ENCODE measurements at places on chromosomes 13 and 19. TPM values are rescaled to one million over a fixed set of nuclear protein-coding genes. Genes with fewer than 3 reads are reported as not detected.
A peak's percentile ranks its signal among the peaks of the same experiment; 100 is the strongest.

DNA sequence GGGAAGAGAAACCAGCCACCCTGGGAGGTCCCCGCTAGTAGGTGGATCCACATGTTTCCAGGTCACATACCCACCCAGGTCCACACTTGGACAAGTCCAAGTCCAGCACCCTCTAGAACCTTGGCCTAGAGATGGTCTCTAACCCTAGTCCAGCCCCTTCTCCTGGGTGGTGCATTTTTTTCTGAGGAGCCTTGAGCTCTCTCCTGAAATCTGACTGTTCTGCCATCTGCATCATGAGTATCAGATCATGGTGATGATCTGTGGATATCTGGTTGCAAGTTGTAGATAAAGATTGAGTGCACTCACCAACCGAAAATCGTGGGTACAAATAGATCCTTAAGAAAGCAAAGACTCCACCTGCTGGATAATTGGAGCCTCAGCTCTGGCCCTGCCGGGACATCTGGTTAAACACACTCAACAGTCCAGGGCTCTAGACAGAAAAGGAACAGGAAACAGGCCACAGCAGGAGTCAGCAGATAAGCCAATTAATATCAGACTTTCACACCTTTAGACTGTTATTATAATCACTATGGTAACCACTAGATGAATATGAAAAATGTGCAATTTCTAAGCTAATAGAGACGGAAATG lies 41.1 kb downstream of the GPR12 start:
- no peak overlapping the region for H3K27ac ChIP-seq
- no peaks in the 10 kb centered on the region for H3K4me1 ChIP-seq
- H3K4me3 ChIP-seq: no peak overlapping the region
- peak; percentile 2 for DNase-seq

- no peak overlapping the region for H3K27ac ChIP-seq
- H3K4me1 ChIP-seq: no peaks in the 10 kb centered on the region
- H3K4me3 ChIP-seq: no peak overlapping the region
- H3K36me3 ChIP-seq: no peaks in the 10 kb centered on the region
- peaks cover 2% of the 10 kb centered on the region for H3K27me3 ChIP-seq
- no peak for DNase-seq
Measured at GRCh38 chr13:30752201-30752797, 17.0 kb downstream of the ALOX5AP start.

FUT1 gene
- 19.6 TPM for total RNA-seq

DNA sequence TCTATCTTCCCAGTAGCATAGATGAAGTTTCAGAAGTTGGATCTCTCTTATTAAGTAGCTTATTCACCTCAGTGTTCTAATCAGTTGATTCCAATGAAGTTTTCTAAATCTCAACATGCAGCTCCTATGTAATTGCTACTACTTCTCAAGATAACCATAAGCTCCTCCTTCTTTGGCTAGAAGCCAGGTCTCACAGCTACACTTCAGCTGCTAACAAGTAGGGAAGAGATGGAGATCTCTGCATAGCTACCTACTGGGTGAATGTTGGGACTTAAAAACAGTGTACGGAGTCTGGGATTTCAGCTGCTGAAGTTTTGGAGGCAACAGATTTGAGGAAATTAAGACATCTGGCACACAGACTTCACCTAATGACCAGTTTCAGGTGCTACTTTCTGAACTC lies 661.0 kb downstream of the SLITRK1 start:
- no peak overlapping the region for H3K27ac ChIP-seq
- no peaks in the 10 kb centered on the region for H3K4me1 ChIP-seq
- DNase-seq: no peak

ZNF528 gene
- 2.0 TPM for total RNA-seq

KLK12 gene
- total RNA-seq: not detected

PLEKHF1 gene
- total RNA-seq: 12.7 TPM

IGFL1 gene
- total RNA-seq: not detected

- no peaks in the 10 kb centered on the region for H3K27me3 ChIP-seq
- H3K27ac ChIP-seq: no peak overlapping the region
- DNase-seq: no peak
- peaks cover 2% of the 10 kb centered on the region for H3K4me1 ChIP-seq
Measured at GRCh38 chr13:49939321-49939720, 3.2 kb upstream of the SPRYD7 start.

ZNF625 gene
- 0.13 TPM for total RNA-seq

ZNF135 gene
- not detected for total RNA-seq

- H3K4me1 ChIP-seq: no peaks in the 10 kb centered on the region
- H3K36me3 ChIP-seq: no peaks in the 10 kb centered on the region
- no peak overlapping the region for H3K4me3 ChIP-seq
- no peak for DNase-seq
Measured at GRCh38 chr13:101343128-101343787, 73.0 kb downstream of the NALCN start.

- H3K27me3 ChIP-seq: no peaks in the 10 kb centered on the region
- peaks cover 27% of the 10 kb centered on the region for H3K36me3 ChIP-seq
- peaks cover 7% of the 10 kb centered on the region for H3K4me1 ChIP-seq
- H3K4me3 ChIP-seq: no peak overlapping the region
Measured at GRCh38 chr19:56145698-56146097, 4.6 kb downstream of the ZNF444 start.

DNA sequence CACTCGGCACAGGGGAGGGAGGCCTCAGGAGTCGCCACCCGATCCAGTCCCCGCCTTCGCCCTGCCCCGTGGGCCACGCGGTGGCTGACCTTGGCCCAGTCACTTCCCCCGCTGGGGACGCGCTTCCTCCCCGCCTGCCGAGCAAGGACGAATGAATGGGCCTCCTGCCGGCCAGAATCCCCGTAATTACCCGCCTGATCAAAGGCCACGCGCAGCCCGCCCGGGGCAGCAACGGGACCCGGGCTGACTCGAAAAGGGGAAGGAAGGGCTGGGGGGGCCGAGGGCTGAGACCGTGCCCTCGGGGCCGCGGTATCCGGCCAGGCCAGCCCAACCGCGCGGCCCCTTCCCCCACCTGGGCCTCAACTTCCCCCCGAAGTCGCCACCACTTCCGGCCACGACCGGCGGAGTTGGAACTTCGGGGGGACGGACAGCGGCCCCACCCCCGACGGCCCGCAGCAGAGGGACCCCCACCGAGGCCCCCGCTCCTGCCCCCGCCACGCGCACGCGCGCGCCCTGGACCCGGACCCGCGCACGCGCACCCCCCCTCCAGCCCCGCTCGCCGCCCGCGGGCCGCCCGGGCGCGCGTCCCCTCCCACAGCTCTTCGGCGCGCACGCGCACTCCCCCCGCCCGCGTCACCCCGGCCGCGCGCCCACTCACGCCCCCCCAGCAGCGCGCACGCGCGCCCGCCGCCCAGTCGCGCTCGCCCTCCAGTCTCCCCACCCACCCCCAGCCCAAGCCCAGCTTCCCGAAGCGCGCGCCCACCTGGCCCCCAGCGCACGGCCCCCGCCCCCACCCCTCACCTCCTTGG lies 520 bp downstream of the ZNF787 start:
- DNase-seq: peak; percentile 89
- peak overlapping the region; percentile 95 for H3K4me3 ChIP-seq
- H3K27me3 ChIP-seq: no peaks in the 10 kb centered on the region

- peak; percentile 15 for DNase-seq
- no peaks in the 10 kb centered on the region for H3K27me3 ChIP-seq
Measured at GRCh38 chr13:36345438-36346221, 564 bp downstream of the SPART start.

- H3K4me1 ChIP-seq: no peaks in the 10 kb centered on the region
- no peaks in the 10 kb centered on the region for H3K27me3 ChIP-seq
- no peak for DNase-seq
Measured at GRCh38 chr13:31248361-31248760, 48.6 kb downstream of the B3GLCT start.

- DNase-seq: no peak
- H3K27me3 ChIP-seq: no peaks in the 10 kb centered on the region
- H3K4me1 ChIP-seq: peaks cover 6% of the 10 kb centered on the region
- H3K27ac ChIP-seq: no peak overlapping the region
- no peaks in the 10 kb centered on the region for H3K36me3 ChIP-seq
Measured at GRCh38 chr19:2371656-2372055, 11.6 kb downstream of the TMPRSS9 start.

TEX26 gene
- total RNA-seq: not detected

DNA sequence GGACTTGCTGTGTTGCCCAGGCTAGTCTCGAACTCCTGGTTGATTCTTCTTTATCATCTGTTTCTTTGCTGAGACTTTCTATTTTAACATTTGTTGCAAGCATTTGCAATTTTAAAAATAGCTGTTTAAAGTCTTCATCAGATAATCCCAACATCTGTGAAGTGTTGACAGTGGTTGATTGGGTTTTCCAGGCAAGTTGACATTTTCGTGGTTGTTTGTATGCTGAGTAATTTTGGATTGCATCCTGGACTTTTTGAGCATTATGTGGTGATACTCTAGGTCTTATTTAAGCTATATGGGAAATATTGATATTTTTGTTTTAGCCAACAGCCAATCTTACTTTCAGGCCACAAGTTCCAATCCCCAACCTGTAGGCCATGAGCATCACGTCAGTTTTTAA lies 25.1 kb downstream of the AP1M1 start:
- no peaks in the 10 kb centered on the region for H3K4me1 ChIP-seq
- no peaks in the 10 kb centered on the region for H3K27me3 ChIP-seq
- no peak overlapping the region for H3K27ac ChIP-seq
- peaks cover 27% of the 10 kb centered on the region for H3K36me3 ChIP-seq
- no peak for DNase-seq
- H3K4me3 ChIP-seq: no peak overlapping the region

DNA sequence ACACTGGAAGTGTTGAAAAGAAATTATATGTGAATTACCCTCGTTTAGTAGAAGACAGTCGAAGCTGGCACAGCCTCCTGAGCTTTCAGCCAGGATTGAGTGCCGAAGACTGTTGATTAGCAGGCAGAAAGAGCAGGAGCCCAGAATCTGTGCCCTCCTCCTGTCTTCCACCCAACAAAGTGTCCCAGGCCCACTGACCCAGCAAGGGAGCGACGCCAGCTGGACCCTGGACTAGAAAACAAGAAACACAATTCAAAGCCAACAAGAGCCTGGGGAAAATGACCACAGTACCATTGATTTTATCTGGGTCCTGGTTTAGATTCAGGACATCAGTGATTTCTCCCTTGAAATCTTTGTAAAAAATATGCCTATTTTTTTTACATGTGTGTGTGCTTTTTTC lies 120.7 kb downstream of the RXFP2 start:
- no peak for DNase-seq
- H3K36me3 ChIP-seq: no peaks in the 10 kb centered on the region
- H3K27me3 ChIP-seq: no peaks in the 10 kb centered on the region
- H3K4me3 ChIP-seq: no peak overlapping the region

SELENOV gene
- total RNA-seq: 0.09 TPM

- H3K4me1 ChIP-seq: no peaks in the 10 kb centered on the region
- no peak overlapping the region for H3K27ac ChIP-seq
- no peaks in the 10 kb centered on the region for H3K27me3 ChIP-seq
- no peaks in the 10 kb centered on the region for H3K36me3 ChIP-seq
Measured at GRCh38 chr13:25241007-25241406, 46.3 kb downstream of the MTMR6 start.

PDCD5 gene
- total RNA-seq: 196 TPM

CLEC4M gene
- not detected for total RNA-seq

DNA sequence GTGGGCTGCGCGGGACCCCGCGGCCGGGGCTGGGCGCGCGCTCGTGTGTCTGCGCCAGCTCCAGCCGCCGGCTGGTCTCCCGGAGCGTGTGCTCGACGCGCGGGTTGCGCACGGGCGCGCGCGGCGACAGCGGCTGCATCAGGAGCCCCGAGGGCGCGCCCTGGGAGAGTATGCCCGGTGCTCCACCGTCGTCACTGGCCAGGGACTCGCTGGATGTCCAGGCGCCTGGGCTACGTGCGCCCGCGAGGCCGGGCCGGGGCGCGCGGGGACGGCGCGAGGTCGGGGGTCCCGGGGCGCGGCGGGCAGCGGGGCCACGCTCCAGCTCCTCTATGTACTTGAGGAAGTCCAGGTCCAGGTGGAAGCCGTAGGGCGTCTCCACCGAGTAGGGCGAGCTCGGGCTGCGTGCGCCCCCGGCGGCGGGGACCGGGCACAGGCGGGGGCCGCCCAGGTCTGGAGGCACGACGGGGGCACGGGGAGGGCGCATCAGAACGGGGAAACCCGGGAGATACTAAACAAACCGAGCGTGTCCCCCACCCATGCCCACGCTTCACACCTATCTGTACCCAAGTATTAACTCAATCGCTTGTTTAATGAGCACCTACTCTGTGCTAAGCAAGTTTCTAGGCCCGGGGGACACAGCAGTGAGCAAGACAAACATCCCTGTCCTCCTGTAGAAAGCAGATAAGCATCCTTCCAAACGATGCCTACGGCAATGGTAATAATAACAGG lies 7.6 kb downstream of the KANK3 start:
- H3K27ac ChIP-seq: no peak overlapping the region
- H3K27me3 ChIP-seq: peaks cover 33% of the 10 kb centered on the region
- peak; percentile 52 for DNase-seq
- H3K4me3 ChIP-seq: peak overlapping the region; percentile 30

CD22 gene
- 3.5 TPM for total RNA-seq

DNA sequence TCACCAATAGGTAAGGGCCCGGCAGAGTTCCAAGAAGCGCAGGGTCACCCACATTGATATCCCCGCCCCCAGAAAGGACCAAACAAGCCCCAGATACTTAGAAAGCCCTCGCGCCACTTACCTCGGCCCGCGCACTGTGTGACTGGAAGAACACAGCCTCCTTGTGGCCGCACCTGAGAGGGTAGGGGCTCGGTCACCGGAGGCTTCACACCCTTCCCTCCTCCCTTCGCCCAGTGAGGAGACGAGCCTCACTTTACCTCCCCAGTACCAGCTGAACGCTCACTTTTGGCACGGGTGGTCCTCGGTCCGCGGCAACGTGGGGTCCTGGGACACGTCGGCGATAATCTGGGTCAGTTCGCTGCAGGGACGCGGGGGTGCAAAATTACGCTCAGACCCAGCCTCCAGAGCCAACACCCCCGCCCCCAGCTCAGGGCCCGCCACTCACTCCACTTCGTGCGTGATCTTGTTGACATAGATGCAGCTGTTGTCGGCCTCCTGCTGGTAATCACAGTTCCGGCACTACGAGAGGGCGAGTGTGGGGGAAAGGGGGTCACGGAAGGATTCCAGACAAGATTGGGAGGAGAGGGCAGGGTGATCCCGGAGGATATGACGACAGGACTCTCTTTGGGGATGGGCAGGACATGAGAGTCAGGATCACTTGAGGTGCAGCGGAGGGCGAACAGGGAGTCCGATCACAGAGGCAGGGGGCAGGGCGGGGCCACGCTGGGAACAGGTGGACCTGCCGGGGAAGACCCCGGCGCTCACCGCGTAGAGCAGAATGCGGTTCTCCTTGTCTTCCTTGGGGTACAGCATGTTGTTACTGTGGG lies 568 bp downstream of the POLR2I start:
- H3K4me3 ChIP-seq: peak overlapping the region; percentile 62
- peak; percentile 59 for DNase-seq

- DNase-seq: no peak
- H3K27me3 ChIP-seq: no peaks in the 10 kb centered on the region
- no peak overlapping the region for H3K27ac ChIP-seq
- no peaks in the 10 kb centered on the region for H3K36me3 ChIP-seq
- no peaks in the 10 kb centered on the region for H3K4me1 ChIP-seq
Measured at GRCh38 chr13:34847766-34848165, 94.3 kb upstream of the NBEA start.

Data from K562 (cell line).